ENCODE measurements at places on chromosomes 1 and 21.
A peak's percentile ranks its signal among the peaks of the same experiment; 100 is the strongest.

DNA sequence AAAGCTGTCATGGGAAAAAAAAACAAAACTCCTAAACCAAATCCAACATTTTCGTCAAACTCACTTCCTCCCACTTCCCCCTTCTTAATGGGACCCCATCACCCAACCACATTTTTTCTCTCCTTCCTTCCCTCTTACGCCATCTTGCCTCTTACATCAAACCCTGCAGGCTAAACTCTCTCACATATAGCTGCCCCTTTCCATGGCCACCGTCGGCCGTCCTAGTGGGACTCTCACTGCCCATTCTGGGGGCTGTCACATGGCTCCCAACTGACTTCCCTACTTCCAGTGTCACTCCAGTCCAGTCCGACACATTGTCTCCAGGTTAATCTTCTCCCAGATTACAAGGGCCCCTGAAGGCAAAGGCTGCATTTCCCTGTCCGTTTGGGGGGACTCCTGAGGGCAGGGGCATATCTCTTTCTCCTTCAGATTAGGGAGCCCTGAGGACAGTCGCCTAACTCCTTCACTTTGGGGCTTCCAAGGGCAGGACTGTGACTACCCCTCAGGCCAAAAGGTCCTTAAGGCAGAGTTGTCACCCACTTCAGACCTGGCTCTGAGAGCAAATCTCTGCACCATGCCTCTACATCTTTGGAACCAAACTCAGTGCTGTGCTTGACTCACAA lies 658 bp downstream of the UBXN11 start:
- DNase-seq: no peak

DNA sequence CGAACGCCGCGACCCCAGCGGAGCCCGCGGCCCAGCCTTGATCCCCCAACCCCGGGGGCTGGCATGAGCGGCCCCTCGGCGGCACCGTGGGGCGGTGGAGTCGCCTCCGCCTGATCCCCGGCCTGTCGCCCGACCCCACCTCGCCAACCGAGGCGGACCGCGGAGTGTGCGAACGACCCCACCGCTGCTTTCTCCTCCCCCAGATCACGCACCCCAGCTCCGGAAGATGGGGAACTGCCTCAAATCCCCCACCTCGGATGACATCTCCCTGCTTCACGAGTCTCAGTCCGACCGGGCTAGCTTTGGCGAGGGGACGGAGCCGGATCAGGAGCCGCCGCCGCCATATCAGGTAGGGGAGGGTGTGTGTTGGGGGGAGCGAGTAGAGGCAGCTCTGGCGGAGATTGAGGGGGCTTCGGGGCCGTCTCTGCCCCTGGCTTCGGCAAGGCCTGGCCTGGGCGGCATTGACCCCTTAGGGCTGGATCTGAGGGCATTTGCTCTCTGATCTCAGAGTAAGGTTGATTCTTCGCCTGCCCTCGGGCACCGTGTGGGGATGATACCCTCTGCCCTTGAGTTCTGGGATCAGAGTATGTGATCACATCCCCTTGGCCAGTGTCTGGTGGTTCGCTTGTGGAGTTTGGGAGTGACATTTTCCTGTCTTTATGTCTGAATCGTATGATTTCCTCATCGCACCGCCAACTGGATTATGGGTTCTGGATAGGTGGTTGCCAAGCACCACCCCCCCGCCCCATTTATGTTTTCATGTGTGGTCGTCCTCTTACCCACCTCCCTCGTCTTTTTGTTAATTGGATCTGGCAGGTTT lies 668 bp downstream of the RNF11 start:
- DNase-seq: peak; percentile 11

DNA sequence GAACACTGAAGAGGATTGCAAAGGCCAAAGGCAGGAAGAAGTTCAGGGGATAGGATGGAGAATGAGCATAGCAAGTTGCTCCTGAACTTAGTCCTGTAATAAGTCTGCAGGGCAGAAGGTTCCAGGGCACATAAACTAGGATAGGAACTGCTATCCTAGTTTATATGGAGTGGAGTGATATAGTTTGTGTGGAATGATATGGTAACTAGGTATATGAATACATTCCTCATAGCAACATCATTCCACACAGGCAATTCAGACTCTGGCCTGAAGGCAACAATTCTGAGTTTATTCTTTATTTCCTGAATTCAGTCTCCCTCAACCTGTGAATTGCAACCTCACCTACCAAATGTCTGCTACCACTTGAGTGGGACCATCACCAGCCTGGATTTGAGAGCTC lies 154.9 kb upstream of the GREM2 start:
- DNase-seq: no peak

DNA sequence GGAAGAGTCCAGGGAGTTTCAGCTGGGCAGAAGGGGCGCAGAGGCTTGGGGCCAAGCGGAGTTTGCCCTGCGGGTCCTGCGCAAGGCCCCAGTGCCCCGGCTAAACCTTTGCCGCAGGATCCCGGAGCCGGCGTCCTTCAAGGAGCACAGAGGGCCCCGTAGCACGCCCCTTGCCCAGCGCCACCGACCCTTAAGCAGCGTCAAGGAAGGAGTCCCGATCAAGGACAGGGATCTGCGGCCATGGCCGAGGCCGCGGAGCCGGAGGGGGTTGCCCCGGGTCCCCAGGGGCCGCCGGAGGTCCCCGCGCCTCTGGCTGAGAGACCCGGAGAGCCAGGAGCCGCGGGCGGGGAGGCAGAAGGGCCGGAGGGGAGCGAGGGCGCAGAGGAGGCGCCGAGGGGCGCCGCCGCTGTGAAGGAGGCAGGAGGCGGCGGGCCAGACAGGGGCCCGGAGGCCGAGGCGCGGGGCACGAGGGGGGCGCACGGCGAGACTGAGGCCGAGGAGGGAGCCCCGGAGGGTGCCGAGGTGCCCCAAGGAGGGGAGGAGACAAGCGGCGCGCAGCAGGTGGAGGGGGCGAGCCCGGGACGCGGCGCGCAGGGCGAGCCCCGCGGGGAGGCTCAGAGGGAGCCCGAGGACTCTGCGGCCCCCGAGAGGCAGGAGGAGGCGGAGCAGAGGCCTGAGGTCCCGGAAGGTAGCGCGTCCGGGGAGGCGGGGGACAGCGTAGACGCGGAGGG lies 520 bp downstream of the CLIC6 start:
- DNase-seq: no peak

- no peak for DNase-seq
Measured at GRCh38 chr1:179153217-179153616, 71.3 kb downstream of the TOR3A start.

- no peak for DNase-seq
Measured at GRCh38 chr1:47137198-47137597, at the start of gene CYP4A22. TSS of gene CYP4A22 (plus strand) at chr1:47137441. CDS start at chr1:47137486, 45 bp downstream.

GRCh38 chr1:2950926-2951305 lies 70.4 kb upstream of the ACTRT2 start:
- no peak for DNase-seq

DNA sequence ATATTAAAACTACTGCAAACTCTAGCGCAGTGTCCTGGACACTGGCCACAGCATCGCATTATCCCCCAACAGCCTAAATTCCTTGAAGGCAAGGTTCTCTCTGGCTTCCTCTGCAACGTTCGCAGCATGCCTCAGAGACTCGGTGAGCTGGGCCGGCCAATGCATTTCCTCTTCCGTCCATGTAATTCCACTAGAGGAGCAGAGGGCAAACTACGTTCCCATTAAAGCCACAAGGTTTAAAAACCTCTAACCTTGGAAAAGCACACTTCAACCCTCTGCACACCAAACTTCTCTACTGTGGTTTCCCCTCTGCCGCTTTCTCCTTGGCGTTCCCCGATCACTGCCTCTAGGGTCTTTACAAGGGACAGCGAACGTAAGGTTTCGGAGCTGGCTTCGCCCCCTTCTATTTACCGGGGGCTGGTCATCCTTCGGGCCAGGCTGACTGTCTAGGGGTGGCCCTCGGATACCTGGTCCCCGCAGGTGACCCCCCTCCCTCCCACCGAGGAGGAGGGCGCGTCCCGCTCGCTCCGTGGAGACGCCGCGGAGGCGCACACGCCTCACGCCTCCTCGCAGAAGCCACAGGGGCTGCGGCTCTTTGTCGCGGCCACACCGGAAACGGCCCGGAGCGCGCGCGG lies 456 bp upstream of the SMYD2 start:
- peak; percentile 3 for DNase-seq

- peak; percentile 18 for DNase-seq
Measured at GRCh38 chr1:32939655-32940371, 24.8 kb downstream of the RNF19B start.

DNA sequence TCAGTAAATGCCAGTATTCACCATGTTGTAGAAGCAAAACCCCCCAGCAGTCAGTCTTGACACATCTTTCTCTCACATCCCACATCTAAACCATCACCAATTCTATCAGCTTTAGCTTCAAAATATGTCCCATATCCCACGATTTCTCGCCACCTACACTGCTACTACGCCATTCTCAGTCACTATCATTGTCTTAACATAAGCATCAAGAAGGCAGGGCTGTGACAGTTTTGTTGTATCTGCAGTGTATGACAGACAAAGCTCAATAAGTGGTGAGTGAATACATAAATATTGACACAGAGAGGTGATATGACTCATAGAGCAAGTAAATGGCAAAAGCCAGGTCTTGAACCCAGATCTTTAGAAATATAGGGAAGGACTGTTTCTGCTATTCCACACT lies 59.9 kb downstream of the JAK1 start:
- peak; percentile 26 for DNase-seq

DNA sequence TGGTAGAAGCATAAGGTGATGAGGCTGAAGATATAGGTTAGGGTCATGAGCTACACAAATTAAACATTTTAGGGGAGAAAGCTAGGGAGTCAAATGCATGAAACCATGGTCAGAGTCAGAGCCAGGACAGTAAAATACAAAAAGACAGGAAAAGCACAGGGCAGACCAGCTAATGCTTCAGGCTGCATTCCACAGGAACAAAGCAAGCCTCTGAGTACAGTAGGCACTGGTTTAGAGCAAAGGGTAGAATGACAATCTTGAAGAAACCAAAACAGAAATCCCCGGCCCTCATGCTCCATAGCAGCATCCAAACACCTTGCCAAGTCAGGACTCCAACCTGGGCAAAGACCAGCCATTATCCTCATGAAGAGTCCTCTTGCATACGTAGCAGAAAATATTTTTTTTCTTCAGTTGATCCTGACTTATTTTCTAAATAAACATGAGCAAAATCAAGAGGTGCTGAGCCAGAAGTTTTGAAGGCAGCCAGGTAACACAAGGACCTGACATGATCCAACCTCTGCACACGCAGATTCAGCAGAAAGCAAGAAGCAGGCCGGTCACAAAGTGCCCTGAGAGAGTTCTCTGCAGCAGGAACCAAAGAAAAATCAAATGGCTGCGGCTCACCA lies 273.1 kb downstream of the TTLL7 start:
- no peak for DNase-seq

GRCh38 chr1:100438789-100439188 lies 86.5 kb downstream of the CDC14A start:
- no peak for DNase-seq
